ENCODE measurements at places on chromosomes 5 and 9.

DNA sequence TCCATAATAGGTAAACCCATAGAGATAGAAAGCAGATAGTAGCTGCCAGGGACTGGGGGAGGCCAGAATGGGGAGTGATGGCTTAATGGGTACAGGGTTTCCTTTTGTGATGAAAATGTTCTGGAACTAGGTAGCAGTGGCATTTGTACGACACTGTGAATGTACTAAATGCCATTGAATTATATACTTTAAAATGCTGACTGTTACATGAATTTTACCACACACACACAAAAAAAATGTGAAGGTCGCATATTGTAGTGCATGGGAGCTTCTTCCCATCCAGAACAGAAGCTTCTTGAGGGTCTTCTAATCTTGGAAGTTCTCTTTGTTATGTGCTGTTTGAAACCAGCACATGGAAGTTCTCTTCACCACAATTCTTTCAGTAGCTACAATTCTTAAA, 19.9 kb upstream of the ANP32B start:
- DNase-seq, result no peak

- DNase-seq, result no peak
Observed at GRCh38 chr9:119836036-119836435, 466.8 kb upstream of the BRINP1 start.

GRCh38 chr5:118793091-118793490, 195.3 kb downstream of the DTWD2 start:
- DNase-seq, result no peak

- DNase-seq, result no peak
Observed at GRCh38 chr5:61575581-61575980, 243.5 kb downstream of the ZSWIM6 start.

- no peak for DNase-seq
Observed at GRCh38 chr9:107738789-107739188, 249.2 kb upstream of the KLF4 start.

DNA sequence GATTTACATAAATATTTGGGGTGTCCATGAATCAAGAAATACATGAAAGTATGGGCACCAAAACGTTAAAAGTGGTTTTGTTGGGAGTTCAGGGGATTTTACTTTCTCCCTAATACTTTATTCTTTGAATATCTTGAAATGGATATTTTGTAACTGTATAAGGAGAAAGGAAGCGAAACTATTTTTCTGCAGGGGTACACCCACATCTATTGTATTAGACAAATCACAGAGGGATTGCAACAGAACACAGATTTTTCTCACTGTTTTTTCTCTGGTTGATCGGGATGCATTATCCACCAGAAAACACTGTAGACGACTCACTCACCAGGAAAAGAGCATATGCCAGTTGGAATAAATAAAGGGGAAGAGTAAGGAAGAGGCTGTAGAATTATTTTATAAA, 1.2 kb upstream of the RABGAP1 start:
- DNase-seq, result no peak

- DNase-seq, result no peak
Observed at GRCh38 chr5:61279725-61280124, 52.3 kb upstream of the ZSWIM6 start.

GRCh38 chr9:107631788-107632187, 142.2 kb upstream of the KLF4 start:
- no peak for DNase-seq

DNA sequence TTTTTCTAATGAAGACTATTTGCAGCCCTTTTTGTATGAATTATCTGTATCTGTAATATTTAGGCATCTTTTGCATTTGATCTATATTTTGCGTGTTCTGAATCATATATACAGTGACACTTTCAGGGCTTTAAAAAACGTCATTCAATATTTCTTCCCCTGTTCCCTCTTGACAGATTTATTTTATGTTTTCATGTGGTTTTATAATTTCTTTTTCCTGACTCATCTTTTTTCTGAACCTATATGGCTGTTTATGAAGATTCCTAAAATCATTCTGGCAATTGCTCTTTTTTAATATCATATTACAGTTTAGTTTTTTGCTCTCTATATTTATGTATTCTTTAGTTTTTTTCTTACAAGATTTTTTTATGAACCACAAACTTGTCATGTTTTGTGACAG, 67.6 kb downstream of the SMARCA2 start:
- no peak for DNase-seq

DNA sequence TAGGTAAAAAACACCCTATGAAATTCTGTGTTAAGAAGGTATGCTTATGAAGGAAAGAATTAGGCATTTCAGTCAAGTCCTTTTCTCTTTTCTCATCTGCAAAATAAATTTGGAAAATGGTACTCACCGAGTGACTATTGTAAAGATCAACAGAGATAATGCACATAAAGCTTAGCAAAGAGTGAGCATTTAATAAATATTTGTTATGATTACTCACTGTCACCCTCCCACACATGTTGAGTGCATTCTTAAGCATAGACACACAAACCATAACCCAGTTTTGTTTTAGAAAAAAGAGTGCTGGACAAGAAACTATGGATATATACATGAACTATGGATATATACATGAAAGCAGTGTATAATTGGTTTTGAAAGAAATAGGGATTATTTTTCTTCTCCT, 54.7 kb upstream of the PRLR start:
- DNase-seq, result no peak

- peak; percentile 39 for DNase-seq
Observed at GRCh38 chr5:143016777-143017516, 246.8 kb downstream of the ARHGAP26 start.

GRCh38 chr9:127423476-127423933, 677 bp upstream of the ZNF79 start:
- DNase-seq, result no peak

GRCh38 chr9:72119853-72120252, 29.4 kb upstream of the GDA start:
- DNase-seq, result no peak

- no peak for DNase-seq
Observed at GRCh38 chr5:119318256-119318894, 37.4 kb upstream of the TNFAIP8 start.
